ENCODE measurements at places on chromosomes 3 and 15.
A peak's percentile ranks its signal among the peaks of the same experiment; 100 is the strongest.

GRCh38 chr3:58055314-58055713, 47.1 kb downstream of the FLNB start:
- no peak for DNase-seq

DNA sequence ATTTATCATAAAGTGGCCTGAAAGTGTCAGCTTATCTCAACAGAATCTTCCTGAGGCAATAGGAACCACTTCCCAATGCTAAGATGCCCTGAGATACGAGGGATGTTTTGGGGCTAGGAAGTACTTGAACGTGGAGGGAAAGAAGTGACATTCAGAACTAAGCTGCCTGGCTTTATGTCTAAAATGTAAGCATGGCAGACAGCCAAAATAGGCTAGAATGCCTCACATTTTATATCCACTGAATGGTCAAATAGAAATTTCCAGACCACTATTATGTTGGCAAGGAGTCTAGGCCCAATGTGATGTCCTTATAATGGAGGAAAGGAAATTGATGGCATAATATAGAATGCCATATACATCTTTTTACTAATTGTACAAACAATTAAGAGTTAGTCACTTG, 154.9 kb downstream of the PEX5L start:
- DNase-seq: no peak

- DNase-seq: no peak
Measured at GRCh38 chr15:89772932-89773583, 3.1 kb upstream of the MESP2 start.

DNA sequence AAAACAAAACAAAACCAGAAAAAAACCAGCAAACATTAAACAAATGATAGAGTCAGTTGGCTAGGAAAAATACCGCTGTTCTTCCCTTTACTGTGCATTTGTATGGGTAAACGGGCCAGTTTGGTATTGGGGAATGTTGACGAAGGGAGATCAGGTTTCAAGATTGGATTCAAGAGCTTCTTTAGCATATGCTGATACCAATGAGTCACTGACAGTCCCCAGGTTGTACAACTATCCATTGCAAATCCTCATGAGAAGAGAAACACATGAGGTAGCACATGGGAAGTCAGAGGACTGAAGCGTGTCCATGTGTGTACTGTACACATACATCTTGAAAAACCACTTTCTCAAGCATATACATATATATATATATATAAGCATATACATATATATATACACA, 25.6 kb downstream of the TIGIT start:
- no peak for DNase-seq

- DNase-seq: no peak
Measured at GRCh38 chr15:63366451-63366850, 15.2 kb downstream of the CA12 start.

DNA sequence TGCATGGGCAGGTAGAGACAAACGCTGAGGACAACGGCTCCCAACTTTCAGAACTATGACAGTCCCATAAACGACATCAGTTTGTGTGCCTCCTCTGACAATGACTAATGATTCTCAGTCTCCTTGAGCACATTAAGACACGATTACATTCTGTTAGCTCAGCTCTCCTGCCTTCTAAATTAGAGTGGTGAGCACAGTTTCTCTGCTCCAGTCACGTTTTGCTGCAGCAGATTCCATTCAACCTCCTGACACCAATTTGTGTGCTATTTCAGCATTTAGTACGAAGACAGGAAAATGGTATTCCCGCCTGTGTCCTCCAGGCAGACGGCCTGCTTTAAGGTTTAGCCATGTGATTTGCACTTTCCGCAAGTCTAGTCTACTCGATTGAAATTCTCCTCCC, 458.4 kb upstream of the CFAP20DC start:
- DNase-seq: peak; percentile 23

- DNase-seq: no peak
Measured at GRCh38 chr3:168807448-168807847, 711.7 kb upstream of the GOLIM4 start.

- no peak for DNase-seq
Measured at GRCh38 chr3:71051893-71052687, 531.4 kb downstream of the FOXP1 start.

DNA sequence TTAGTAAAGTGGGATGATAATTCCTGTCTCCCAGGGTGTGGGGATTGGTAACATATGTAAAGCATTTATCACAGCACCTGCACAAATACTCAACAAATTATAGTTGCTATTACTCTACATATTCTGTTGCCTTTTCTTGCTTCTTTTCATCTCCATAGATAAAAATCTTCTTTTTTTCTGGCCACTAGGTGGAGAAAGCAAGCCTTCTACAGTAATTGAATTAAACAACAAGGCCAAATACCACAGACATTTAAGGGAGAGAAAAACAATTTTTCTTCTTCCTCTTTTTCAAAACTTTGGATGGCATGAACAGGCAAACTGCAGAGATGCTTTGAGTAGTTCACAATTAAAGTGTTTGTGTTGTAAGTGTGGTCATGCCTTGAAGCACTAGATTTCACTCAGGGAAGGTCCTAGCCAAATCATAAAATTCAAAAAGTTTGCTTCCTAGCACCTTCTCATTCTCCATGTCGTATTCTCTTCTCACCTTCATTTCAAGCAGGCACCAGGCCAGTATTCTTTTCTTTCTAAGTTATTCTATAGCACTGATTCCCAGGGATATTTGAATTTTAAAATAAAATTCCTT, 493.4 kb upstream of the TGFBR2 start:
- no peak for DNase-seq

- DNase-seq: no peak
Measured at GRCh38 chr3:22245811-22246583, 495.0 kb upstream of the ZNF385D start.

DNA sequence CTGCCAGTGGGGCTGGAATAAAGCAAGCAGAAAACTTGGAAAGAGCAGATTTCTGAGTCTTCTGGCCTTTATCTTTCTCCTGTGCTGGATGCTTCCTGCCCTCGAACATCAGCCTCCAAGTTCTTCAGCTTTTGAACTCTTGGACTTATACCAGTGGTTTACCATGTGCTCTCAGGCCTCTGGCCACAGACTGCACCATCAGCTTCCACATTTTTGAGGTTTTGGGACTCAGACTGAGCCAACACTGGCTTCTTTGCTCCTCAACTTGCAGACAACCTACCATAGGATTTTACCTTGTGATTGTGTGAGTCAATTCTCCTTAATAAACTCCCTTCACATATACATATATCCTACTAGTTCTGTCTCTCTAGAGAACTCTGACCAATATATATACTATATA, 706.6 kb downstream of the NR2F2 start:
- no peak for DNase-seq

- no peak for DNase-seq
Measured at GRCh38 chr15:28985691-28986090, 99.9 kb downstream of the APBA2 start.

- no peak for DNase-seq
Measured at GRCh38 chr15:65900488-65900887, 31.2 kb downstream of the RAB11A start.

DNA sequence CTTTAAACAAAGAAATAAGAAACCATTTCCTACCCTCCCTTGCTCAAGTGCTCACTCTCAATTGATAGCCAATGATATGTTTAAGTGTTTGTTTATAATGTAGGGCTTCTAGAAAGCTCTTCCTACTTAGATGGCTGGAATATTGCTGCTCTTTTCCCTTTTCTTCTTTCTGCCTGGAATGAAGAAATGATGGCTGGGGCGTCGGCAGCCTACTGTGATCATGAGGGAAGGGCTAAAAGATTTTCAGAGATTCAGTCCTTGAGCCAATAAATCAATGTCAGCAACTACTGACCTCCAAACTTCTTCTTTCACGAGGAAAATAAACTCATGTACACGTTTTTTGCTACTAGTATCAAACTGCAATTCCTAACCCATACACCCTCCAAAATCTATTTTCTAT, 2.1 kb upstream of the GPR27 start:
- no peak for DNase-seq

DNA sequence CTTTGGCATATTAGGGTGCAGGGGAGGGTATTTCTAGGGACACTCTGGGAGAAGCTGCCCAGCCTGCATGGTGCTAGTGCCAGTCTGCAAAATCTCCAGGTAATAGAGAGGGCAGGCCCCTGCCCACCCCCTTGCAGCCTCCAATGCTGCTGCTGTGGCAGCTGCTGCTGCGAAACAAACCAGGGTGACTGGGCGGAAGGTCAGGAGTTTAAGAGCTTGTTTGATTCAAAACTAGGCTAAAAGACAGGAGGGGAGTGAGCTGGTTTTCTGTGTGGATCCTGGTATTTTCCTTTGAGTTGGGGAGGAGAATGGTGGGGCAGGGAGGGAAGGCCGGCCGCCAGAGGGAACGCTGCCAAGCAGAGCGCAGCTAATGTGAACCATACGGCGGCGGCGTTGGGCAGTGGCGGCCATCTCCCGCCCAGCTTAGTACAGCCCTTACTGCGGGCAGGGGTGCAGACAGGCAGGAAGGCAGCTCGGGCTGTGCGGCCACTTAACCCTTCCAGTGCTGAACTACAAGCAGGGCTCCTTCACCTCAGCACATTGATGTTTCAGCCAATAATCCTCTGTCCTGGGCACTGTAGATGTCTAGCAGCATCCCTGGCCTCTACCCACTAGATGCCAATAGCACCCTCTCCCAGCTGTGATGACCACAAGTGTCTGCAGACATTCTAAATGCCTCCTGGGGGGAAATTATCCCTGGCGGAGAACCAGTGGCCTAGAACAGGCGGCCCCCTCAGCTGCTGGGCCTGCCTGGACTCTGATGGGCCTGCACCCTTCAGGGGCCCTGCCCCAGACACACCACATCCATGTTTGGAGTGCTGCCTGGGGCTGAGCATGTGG, 125.7 kb downstream of the EEFSEC start:
- DNase-seq: peak; percentile 66

- no peak for DNase-seq
Measured at GRCh38 chr3:76311941-76312340, 526.6 kb upstream of the ZNF717 start.

DNA sequence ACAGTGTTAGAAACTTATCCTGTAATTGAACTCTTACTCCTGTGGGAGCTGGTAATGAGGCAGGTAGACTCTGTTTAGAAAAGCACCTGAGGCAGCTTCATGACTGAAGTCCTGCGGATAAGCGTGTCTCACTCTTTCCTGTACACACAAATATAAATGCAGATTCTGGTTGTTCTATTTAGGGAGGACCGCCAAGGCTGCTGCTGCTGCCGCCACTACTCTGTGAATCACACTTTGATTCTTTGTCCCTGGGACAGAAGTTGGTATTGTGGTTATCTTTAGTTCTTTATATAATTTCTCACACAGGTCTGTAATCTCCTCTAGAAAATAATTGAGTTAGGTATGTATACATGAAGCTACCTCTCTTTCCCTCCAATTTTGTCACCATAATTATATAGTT, 3.6 kb downstream of the LSAMP start:
- no peak for DNase-seq

DNA sequence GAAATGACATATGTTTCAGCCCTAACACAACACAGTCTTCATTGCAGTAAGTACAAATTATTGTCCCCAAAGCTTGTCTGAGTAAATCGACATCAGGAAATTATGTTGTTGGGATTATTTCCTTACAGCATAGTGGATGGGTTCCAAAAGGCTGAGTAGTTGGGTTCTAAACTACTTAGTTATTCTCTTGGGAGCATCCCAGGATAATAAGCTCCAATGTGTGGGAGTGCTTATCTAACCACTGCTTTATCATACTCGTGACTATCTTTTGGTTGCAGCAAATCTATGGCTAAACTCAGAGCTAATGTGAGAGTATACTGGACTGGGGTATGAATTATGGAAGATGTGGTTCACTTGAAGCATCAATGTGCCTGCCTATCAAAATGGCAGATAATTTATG, 128.5 kb downstream of the RBMS3 start:
- no peak for DNase-seq

GRCh38 chr3:113783980-113784379, 37.1 kb downstream of the ATP6V1A start:
- DNase-seq: no peak

GRCh38 chr3:4587061-4587837, 94.1 kb downstream of the ITPR1 start:
- DNase-seq: no peak

DNA sequence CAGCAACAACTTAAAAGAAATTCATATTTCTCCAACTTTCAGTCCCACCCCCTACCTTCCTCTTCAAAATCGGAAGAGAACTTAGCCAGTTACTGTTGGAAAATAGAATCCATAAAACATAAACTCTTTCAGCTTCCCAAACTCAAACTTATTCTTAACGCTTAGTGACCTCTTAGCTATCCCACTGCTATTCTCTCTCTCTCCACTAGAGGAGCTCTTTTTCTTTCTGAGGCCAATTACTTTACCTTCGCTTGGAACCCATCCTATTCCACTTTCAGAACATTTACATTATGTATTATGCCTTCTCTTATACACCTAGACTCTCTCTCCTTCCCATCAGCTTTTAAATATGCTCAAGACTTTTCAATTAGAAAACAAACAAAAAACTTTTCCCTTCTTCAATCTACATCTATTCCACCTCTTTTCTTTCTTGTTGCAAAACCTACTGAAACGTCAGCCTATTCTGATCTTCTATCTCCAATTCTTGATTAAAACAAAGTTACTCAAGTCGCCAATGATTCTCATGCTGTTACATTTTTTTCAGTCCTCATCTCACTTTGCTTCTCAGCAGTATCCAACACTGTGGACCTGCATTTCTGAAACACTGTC, 13.4 kb upstream of the GHSR start:
- peak; percentile 25 for DNase-seq

DNA sequence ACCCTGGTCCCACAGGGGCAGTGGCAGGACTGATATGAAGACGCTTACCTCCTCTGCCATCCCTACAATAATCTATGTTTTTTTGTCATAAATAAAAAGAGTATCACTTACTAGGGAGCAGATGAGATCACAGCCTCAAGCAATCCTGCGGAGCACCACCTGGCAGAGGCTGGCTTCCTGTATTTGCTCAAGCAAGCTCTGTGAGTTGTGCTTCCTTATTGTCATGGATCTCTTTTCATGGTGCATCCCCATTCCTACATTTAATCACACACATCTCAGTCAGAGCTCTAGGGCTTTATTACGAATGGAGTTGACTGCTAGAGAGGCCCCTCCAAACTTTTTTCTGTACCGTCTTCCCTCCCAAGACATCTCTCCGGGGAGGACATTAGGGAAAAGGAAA, 186.0 kb downstream of the UBE2E2 start:
- no peak for DNase-seq

- DNase-seq: no peak
Measured at GRCh38 chr3:38576526-38577370, 72.7 kb downstream of the SCN5A start.

- no peak for DNase-seq
Measured at GRCh38 chr15:69974321-69974720, 123.4 kb downstream of the TLE3 start.

DNA sequence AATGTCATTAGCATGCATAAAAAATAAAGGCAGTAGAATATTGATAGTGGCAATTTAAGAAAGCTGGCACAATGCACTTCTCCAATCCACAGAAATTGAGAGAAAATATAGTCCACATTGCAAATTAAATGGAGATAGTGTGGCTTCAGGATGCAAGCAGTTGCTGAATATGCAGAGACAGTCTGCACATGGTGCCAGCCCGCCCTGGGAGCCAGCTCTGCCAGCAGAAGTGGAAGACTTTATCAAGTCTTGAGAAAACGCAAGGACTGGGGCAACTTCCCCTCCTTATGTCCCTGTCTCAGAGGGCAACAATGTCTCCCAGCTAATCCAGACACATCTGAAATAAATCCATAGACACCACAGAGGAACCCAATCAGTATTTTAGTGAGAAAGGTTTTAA, 57.2 kb downstream of the MB21D2 start:
- no peak for DNase-seq

Measured in NCI-H2227 treated with DMSO at 0.1 percent for 48 hours (cell line).